ENCODE measurements at places on chromosomes 4 and X.

DNA sequence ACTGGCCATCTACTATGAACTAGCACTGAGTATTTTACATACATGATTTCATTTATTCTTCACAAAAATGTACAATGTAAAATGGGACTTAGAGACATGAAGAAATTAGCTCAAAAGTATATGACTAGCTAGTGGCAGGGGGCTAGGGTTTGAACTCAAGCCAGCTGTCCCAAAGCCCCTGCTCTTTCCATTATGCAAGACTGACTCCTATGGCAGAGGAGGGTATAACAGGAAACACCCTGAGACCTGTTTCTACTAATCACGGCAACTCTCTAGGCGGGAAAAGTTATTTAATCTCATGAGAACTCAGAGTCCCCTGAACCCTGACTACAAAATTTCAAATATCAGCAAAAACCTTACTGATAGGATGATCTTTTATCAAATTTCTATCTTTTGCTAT is 150.6 kb downstream of the PRDM5 start:
- no peaks in the 10 kb centered on the region for H3K27me3 ChIP-seq
- H3K4me1 ChIP-seq: no peaks in the 10 kb centered on the region
- no peaks in the 10 kb centered on the region for H3K36me3 ChIP-seq
- no peak for DNase-seq
- no peak overlapping the region for H3K4me3 ChIP-seq

DNA sequence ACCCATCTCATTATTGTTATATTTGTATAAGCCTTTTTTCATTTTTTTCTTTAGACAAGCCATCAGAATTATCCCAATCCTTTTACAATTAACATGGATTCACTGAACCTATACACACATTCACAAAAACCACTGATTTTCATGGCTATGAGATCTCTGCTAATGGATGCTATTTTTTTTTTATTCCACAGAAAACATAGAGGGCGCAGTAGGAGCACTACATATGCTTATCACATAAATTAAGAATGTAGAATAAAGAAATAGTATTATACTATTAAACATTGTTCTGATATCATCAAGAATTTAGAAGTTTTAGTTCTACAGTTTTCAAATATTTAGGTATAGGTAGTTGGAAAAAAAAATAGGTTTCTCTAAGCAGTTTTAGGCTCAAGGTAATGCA is 1477.4 kb downstream of the ARAP2 start:
- no peak overlapping the region for H3K4me3 ChIP-seq
- no peak overlapping the region for H3K27ac ChIP-seq
- DNase-seq: no peak
- no peaks in the 10 kb centered on the region for H3K4me1 ChIP-seq
- no peaks in the 10 kb centered on the region for H3K36me3 ChIP-seq

DNA sequence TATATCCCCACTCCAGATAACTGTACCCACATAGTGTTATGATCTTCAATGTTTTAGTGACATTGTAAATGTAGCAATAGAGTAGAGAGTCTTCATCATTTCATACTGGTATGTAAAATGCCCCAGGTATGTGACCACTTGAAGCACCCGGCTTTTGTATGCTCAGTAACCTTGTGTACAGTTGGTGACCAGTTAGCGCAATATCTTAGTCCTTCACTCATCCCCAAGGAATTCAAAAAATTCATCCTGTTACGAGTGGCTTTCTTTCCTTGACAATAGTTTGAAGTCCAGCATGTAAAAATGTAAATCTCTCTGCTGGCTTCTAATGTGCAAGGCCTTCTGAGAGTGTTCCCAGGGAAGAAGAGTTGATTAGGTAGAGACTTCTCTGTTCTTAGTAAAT is 145.6 kb downstream of the ARX start:
- H3K27me3 ChIP-seq: no peaks in the 10 kb centered on the region
- H3K27ac ChIP-seq: no peak overlapping the region
- H3K4me3 ChIP-seq: no peak overlapping the region

GRCh38 chr4:105426187-105426897 is 47.5 kb downstream of the PPA2 start:
- H3K36me3 ChIP-seq: peaks cover 2% of the 10 kb centered on the region
- H3K27ac ChIP-seq: no peak overlapping the region
- H3K4me3 ChIP-seq: no peak overlapping the region
- H3K4me1 ChIP-seq: no peaks in the 10 kb centered on the region

- DNase-seq: no peak
- H3K27me3 ChIP-seq: no peaks in the 10 kb centered on the region
- H3K27ac ChIP-seq: no peak overlapping the region
- H3K36me3 ChIP-seq: no peaks in the 10 kb centered on the region
- no peaks in the 10 kb centered on the region for H3K4me1 ChIP-seq
- no peak overlapping the region for H3K4me3 ChIP-seq
Observed at GRCh38 chr4:188433741-188434315, 294.6 kb downstream of the TRIML1 start.

- no peaks in the 10 kb centered on the region for H3K36me3 ChIP-seq
- H3K4me3 ChIP-seq: no peak overlapping the region
- no peak overlapping the region for H3K27ac ChIP-seq
- no peaks in the 10 kb centered on the region for H3K4me1 ChIP-seq
- H3K27me3 ChIP-seq: no peaks in the 10 kb centered on the region
Observed at GRCh38 chr4:124948976-124949597, 236.6 kb upstream of the ANKRD50 start.

GRCh38 chr4:15244354-15244753 is 183.5 kb upstream of the C1QTNF7 start:
- H3K4me3 ChIP-seq: no peak overlapping the region
- H3K4me1 ChIP-seq: no peaks in the 10 kb centered on the region
- H3K27me3 ChIP-seq: no peaks in the 10 kb centered on the region
- DNase-seq: no peak
- H3K27ac ChIP-seq: no peak overlapping the region

- H3K36me3 ChIP-seq: no peaks in the 10 kb centered on the region
- H3K27ac ChIP-seq: no peak overlapping the region
- no peak for DNase-seq
- no peak overlapping the region for H3K4me3 ChIP-seq
Observed at GRCh38 chr4:85210353-85210752, 243.9 kb upstream of the WDFY3 start.

DNA sequence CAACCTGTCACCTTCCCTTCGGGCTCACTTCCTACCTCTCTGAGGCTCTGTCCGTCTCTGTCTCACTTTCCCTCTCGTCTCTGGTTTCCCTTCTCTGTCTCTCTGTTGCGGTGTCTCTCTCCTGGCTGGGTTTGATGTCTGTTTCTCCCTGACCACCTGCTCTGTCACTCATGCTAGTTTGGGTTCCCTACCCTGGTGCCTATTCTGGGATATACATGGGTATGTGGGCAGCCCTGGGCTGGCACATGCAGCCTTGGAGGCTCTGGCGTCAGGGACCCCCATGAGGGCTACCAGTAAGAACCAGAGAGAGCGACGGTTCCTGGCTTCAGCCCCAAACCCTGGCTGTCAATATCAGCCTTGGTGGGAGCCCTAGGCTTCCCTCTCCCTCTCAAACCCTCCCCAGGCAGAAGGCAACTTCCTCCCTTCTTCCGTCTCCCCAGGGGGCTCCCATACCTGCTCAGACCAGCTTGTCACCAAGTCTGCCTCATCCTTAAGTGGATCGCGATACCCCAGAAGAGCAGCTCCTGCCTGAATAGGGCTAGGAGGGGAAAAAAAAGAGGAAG is 314 bp downstream of the DNASE1L1 start:
- H3K4me1 ChIP-seq: peaks cover 47% of the 10 kb centered on the region
- no peak for DNase-seq
- no peaks in the 10 kb centered on the region for H3K27me3 ChIP-seq

DNA sequence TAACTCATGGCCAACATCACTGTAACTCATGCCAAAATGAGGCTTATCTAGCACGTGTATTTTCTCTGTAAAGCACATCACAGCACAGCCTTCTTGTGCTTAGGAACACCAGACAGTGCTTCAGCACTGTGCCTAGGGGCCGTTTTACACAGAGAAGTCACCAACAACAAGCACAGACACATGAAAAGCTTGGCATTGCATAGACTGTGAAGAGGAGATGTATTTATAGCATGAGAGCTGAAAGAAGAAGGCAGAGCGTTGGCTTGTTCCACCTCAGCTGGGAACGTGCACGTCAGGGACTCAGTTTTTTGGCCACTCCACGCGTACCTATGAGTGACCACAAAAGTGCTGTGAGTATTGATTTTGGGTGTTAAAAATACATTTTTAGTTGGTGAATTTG is 116.3 kb upstream of the SFRP2 start:
- H3K27ac ChIP-seq: no peak overlapping the region
- no peaks in the 10 kb centered on the region for H3K36me3 ChIP-seq
- H3K27me3 ChIP-seq: no peaks in the 10 kb centered on the region
- no peak overlapping the region for H3K4me3 ChIP-seq

DNA sequence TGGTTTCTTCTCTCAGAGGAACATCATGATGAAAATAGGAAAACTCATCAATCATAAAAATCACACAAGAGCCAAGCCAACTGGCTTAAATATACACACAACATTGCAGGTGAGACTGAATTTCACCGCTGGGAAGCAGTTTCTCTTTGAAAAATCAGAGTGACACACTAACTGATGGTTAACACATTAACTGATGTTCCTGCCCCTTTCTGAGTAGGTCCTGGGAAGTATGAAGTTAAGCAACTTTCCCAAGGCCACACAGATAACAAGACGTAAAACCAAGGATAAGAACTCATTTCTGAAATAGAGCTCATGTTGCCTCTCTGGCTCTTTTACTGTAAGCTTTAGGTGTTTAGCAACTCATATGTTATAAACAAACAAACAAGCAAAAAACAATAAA is 813.7 kb upstream of the HS3ST1 start:
- H3K4me3 ChIP-seq: no peak overlapping the region
- no peaks in the 10 kb centered on the region for H3K27me3 ChIP-seq

- no peaks in the 10 kb centered on the region for H3K27me3 ChIP-seq
- no peaks in the 10 kb centered on the region for H3K4me1 ChIP-seq
- H3K36me3 ChIP-seq: no peaks in the 10 kb centered on the region
- no peak overlapping the region for H3K4me3 ChIP-seq
- H3K27ac ChIP-seq: no peak overlapping the region
Observed at GRCh38 chr4:95560774-95561173, 12.0 kb upstream of the UNC5C start.

DNA sequence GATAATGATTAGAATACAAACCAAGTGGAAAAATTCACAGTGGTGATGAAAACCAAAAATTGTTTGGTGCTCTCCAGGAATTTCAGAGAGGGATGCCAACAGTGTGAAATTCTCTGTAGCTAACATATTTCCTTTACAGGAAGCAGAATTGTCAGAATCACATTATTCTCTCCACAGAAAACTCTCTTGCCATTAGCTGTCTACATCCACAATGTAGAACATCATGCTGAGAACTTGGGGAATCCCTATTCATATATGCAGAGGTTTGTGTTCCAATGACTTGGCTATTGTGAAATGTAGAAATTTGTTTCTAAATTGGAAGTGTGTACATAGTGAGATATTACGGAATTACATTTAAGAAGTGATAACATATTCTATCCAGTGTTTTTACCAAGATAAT is 142.0 kb downstream of the PCDH7 start:
- no peak overlapping the region for H3K27ac ChIP-seq
- H3K36me3 ChIP-seq: no peaks in the 10 kb centered on the region
- H3K27me3 ChIP-seq: no peaks in the 10 kb centered on the region
- no peak for DNase-seq

GRCh38 chrX:139832718-139833309 is 100.0 kb downstream of the ATP11C start:
- no peaks in the 10 kb centered on the region for H3K36me3 ChIP-seq
- H3K27ac ChIP-seq: no peak overlapping the region
- no peak for DNase-seq
- H3K4me3 ChIP-seq: no peak overlapping the region
- H3K4me1 ChIP-seq: no peaks in the 10 kb centered on the region

- H3K36me3 ChIP-seq: no peaks in the 10 kb centered on the region
- H3K27ac ChIP-seq: no peak overlapping the region
- H3K4me3 ChIP-seq: no peak overlapping the region
- DNase-seq: no peak
Observed at GRCh38 chrX:3990569-3990968, 277.1 kb upstream of the PRKX start.

GRCh38 chrX:48942895-48943294 is 14.5 kb downstream of the OTUD5 start:
- no peaks in the 10 kb centered on the region for H3K36me3 ChIP-seq
- no peak overlapping the region for H3K4me3 ChIP-seq
- no peaks in the 10 kb centered on the region for H3K4me1 ChIP-seq
- no peaks in the 10 kb centered on the region for H3K27me3 ChIP-seq

GRCh38 chr4:17650406-17650805 is 36.0 kb downstream of the MED28 start:
- H3K27me3 ChIP-seq: no peaks in the 10 kb centered on the region
- H3K4me3 ChIP-seq: no peak overlapping the region
- DNase-seq: no peak

- H3K4me3 ChIP-seq: no peak overlapping the region
- H3K27me3 ChIP-seq: no peaks in the 10 kb centered on the region
- no peak overlapping the region for H3K27ac ChIP-seq
Observed at GRCh38 chr4:158229768-158230167, 19.5 kb downstream of the TMEM144 start.

GRCh38 chr4:186216465-186217024 is 10.8 kb upstream of the KLKB1 start:
- H3K36me3 ChIP-seq: no peaks in the 10 kb centered on the region
- no peak overlapping the region for H3K4me3 ChIP-seq
- no peak for DNase-seq

- H3K27me3 ChIP-seq: no peaks in the 10 kb centered on the region
- H3K36me3 ChIP-seq: no peaks in the 10 kb centered on the region
- DNase-seq: no peak
- no peaks in the 10 kb centered on the region for H3K4me1 ChIP-seq
- H3K4me3 ChIP-seq: no peak overlapping the region
Observed at GRCh38 chr4:139501117-139501516, 47.2 kb downstream of the RAB33B start.

DNA sequence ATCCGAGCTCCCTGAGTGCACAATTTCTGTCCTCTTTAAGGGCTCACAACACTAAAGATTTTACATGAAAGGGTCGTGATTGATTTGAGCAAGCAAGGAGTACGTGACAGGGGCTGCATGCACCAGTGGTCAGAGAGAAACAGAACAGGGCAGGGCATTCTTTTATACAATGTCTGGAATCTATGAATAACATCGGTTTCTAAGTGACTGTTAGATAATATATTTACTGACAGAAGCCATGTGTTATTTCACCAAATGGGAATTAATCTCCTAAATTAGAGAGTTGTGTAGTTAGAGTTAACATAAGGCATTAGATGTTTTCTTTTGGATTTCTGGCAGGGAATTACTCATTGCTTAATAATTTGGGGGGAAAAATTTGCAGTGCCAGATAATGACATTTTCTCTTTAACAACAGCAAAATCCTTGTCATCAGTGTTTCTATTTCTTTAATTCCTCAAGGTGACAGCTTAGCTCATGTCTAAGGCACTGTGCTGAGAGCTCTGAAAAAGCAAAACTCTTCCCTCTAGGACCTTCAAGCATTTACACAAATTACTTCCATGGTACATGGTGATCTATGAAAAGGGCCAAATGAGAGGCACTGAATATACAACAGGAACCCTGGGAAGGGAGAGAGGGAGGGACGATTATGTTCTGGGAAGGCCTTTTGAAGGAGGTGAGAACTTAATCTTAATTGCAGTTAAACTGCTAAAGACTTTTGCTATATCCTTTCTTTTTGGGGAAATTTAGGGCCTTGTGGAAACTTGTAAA is 145.0 kb downstream of the RTL3 start:
- no peaks in the 10 kb centered on the region for H3K27me3 ChIP-seq
- peaks cover 7% of the 10 kb centered on the region for H3K4me1 ChIP-seq
- H3K36me3 ChIP-seq: no peaks in the 10 kb centered on the region
- H3K4me3 ChIP-seq: no peak overlapping the region
